ENCODE measurements at places on chromosomes 1 and 21.

DNA sequence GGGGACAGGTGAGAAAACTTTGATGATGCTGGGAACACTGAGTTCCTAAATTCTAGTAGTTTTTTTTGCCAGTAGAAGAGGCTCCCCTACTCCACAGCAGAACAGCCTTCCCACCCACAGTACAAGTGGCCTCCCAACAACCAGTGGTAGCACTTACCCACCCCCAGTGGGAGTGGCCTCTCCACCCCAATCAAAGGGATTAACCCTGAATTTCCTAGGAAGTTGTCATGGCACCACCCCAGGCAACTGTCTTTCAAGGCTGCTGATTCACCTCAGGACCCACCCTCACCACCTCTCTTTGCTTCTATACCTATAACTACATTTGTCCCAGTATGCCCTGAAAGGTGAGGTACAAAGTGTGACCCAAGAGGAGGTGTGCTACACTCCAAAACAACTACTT is 81.4 kb upstream of the PRDX6 start:
- no peak for DNase-seq

GRCh38 chr1:115595279-115596079 is 46.3 kb upstream of the VANGL1 start:
- DNase-seq: peak; percentile 85

GRCh38 chr1:5934058-5934884 is 58.0 kb downstream of the NPHP4 start:
- DNase-seq: no peak

DNA sequence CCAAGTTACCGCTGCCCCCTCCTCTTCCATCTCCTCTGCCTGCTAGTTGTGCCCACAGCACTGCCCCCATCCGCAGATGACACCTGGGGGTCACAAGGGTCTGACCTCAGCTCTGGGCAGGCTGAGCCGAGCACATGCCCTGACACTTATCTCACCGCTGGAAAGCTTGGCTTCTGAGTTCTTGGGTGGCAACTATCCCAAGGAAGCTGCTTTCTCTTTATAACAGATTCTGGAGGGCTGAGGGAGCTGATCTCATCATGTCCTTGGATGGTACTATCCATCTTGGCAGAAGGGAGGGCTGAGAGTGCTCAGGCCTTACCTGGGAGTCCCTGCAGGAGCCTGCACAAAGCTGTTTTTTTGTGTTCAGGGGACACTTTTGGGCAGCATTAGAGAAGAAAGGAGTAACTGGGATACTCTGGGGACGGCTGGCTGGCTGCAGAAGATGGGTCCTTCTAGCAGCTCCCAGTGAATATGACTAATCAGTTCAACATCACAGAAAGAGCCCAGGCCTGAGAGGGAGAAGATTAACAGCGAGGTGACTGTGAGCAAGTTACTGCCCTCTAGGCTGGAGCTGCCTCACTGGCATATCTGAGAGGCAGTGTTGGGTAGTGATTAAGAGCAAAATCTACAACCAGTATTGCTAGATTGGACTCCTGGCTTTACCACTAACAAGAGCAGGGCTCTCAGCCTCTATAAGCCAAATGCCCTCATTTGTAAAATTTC is 71.6 kb downstream of the PLXNA2 start:
- DNase-seq: no peak

GRCh38 chr1:180631766-180632325 is at the start of gene XPR1:
Gene XPR1, plus strand, starts transcription at chr1:180632022. Its CDS starts 180 bp downstream, at chr1:180632202.
- DNase-seq: peak; percentile 99

DNA sequence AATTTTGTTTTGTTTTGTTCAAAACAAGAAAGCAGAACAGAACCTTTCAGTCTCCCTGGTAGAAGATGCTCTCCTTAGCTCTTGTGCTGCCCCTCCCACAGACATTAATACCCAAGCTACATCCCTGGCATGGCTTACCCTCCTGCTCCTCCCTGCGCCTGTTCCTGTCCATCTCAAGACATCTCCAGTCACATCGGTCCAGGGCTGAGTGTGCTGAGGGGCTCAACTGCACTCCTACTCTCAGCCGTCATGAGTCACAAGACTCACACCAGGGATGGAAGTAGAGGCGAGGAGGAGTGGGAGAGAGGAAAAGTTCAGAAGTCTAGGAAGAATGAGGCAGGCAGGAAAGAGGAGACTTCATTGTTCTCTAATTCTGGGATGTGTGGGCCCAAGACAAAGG is 9.2 kb upstream of the TACSTD2 start:
- no peak for DNase-seq

GRCh38 chr1:175826705-175827104 is 83.3 kb upstream of the TNR start:
- no peak for DNase-seq

GRCh38 chr1:201501144-201501543 is 5.8 kb downstream of the CSRP1 start:
- no peak for DNase-seq

GRCh38 chr21:37769656-37770055 is 146.6 kb downstream of the KCNJ6 start:
- no peak for DNase-seq

GRCh38 chr1:211476200-211476849 is 15.6 kb downstream of the RD3 start:
- DNase-seq: peak; percentile 48

DNA sequence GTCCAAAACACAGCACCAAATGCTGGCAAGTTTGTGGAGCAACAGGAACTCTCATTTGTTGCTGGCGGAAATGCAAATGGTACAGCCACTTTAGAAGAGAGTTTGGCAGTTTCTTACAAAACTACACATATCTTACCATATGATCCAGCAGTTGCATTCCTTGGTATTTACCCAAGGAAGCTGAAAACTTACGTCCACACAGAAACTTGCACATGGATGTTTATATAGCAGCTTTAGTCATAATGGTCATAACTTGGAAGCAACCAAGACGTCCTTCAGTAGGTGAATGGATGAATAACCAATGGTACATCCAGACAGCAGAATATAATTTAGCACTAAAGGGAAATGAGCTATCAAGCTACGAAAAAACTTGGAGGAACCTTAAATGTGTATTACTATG is 66.4 kb downstream of the MARK1 start:
- no peak for DNase-seq
